Occipital lobe (tissue), 3 donors: ENCODE measurements at places on chromosomes 12 and 14. TPM values are rescaled to one million over a fixed set of nuclear protein-coding genes. Genes with fewer than 3 reads are reported as not detected.

GRCh38 chr12:122850695-122851350 is 15.6 kb downstream of the HIP1R start:
- DNase-seq: no peak

GRCh38 chr14:99518441-99519346 is 37.5 kb downstream of the CCNK start:
- no peak for DNase-seq

DNA sequence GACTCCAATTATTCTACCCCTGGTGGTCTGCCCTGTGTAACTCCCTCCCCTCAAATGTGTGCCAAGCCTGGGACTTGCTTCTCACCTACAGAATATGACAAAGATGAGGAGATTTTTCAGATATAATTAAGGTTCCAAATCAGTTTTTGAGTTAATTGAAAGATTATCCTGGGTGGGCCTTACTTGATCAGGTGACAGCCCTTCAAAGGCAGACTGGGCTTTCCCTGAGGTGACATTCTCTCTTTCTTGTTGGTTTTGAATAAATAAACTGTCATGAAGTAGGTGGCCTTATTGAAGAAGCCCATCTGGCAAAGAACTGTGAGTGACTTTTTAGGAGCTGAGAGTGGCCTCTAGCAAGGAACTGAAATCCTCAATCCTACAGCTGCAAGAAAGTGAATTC is 106.0 kb downstream of the BRMS1L start:
- no peak for DNase-seq

- no peak for DNase-seq
These were observed 192.6 kb upstream of the CCDC196 start for GRCh38 chr14:66293533-66294105.

ENDOU gene
- not detected for total RNA-seq

DNA sequence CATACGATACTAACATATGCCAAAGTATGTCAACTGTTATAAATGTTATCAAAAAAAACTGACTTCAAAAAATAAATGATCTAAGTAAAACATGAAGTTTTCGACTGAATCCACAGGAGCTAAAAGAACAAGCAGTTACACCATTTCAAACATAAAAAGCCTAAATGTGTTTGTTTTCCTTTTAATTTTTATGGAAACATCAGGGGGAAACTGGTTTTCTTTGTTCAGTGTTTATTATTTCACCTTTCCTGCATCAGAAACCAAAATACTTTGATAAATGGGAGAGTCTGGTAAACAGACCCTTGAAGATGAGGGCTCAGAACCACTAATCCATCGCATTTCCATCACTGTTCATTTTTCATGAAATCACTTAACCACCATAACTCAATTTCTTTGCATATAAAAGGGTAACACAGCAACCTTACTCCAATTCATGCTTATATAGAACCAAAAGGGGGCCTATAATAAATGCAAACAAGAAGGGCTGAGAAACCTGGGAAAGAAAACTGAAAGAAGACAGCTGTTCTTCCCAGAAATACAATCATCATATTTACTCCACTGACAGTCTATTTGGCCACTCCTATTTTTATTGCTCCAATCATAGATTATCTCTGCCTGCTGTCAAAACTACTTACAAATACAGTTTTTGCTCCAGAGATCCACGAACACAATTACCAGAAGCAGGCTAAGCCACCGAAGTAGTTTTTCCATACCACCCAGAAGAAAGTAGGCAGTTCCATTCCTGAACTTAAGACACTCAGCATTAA is 17.0 kb downstream of the FGD6 start:
- no peak for DNase-seq

DNA sequence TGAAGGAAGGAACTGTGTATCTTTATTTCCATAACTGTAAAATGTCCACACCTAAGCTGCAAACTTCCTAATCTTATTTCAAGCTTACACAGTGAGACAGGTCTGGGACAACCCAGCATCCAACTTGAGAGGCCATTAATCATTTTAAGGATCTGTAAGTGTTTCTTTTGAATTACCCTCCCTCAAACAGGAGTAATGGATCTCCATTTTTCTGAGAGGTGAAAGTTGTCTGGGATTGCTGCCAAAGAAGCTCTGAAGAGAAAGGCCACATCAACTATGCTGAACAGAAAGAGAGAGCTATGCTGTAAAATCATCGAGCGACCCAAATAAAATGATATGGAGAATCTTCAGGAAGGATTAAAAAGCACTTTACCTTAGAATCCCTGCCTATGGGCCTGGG is 131.7 kb upstream of the CPNE8 start:
- no peak for DNase-seq

DNA sequence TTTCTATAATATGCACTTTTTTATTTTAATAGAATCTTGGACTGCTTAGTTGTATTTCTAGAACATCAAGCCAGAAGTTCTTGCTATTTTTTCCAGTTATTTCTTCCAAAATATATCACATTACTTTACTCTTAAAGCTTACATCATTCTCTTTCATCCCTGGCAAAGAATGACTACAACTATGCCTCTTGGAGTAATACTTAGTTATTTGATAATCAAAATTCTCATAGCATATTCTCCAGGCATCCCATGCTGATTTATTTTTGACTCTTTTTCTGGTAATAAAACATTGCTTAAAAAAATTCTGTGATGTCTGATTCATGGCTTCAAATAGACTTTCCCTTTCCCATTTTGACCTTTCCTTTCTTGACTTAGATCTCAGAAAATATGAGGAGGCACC is 118.7 kb upstream of the TSPAN8 start:
- DNase-seq: no peak

DNA sequence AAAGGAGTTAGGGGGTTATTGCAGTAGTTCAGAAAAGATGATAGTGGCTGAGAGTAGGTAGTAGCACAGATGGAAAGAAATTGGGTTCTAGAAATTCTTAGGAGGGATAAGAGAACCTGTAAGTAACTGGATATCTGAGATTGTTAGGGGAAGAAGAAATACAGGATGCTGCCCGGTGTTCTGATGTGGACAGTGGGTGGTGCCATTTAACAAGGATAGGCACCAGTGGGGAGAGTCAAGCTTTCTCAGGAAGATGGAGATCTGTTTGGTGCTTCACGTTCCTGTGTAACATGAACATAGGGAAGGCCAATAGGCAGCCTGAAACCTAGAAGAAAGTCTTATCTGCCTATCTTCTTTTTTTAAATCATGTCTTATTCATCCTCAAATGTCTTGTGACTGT is 245.9 kb downstream of the NPAS3 start:
- no peak for DNase-seq

NOP9 gene
- total RNA-seq: 23.7 TPM

DNA sequence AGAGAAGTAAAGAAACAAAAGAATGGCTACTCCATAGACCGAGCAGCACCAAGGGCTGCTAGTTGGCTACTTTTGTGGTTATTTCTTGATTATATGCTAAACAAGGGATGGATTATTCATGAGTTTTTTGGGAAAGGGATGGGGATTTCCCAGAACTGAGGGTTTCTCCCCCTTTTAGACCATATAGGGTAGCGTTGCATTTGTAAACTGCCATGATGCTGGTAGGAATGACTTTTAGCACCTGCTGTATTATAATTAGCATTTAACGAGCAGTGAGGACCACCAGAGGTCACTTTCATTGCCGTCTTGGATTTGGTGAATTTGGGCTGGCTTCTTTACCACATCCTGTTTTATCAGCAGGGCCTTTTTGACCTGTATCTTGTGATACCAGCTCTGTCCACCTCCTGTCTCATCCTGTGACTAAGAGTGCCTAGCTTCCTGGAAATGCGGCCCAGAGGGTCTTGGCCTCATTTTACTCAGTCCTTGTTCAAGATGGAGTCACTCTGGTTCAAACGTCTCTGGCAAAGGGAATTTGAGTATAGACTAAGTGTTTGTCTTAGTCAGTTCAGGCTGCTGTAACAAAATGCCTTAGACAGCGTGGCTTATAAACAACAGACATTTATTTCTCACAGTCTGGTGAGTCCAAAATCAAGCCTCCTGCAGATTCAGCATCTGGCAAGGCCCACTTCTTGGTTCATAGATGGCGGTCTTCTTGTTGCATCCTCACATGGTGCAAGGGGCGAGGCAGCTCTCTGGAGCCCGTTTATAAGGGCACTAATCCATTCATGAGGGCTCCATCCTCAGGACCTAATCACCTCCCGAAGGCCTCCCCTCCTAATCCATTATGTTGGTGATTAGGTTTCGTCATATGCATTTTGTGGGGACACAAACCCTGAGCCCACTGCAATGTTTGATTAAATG is 348.3 kb upstream of the SFSWAP start:
- DNase-seq: no peak
